ENCODE measurements at places on chromosomes 4 and X.

- peak; percentile 46 for DNase-seq
These were observed 2.0 kb downstream of the SETD7 start for GRCh38 chr4:139553751-139554641.

DNA sequence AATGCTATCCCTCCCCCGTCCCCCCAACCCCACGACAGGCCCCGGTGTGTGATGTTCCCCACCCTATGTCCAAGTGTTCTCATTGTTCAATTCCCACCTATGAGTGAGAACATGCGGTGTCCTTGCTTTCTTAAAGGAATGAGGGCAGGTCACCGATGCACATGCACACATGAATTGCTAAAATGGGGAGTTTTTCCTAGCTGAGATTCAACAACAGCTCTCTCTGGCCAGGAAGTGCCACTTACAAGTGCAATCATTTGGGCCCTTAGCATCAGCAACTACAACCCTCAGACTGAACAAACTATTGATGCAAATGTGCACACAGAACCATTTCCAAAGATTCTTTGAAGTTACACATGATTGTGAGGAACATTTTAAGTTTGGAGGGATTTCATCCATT, 95.7 kb upstream of the IQCM start:
- no peak for DNase-seq

DNA sequence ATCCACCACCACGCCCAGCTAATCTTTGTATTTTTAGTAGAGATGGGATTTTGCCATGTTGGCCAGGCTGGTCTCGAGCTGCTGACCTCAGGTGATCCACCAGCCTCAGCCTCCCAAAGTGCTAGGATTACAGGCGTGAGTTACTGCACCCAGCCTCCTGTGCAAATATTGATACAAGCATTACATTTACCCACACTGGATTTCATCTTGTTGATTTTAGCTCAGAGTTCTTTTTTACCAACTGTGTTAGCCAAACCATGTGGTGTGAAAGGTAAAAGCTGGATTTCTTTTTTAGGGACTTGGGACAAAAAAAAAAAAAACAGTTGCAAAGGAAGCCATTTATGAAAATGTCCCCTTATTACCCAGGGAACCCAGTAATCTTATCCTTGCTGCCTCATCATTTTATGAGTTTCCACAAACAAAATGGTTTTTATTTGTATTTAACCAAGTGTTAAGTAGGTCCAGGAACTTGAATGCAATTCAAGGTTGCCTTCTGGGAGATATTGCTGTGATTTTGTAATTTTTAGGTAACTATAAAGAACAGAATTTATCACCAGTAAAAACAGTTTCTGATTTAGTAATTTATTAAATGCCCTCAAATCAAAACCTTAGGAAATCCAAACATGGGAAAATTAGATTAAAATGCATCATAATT, 202.5 kb downstream of the PALLD start:
- DNase-seq = no peak

DNA sequence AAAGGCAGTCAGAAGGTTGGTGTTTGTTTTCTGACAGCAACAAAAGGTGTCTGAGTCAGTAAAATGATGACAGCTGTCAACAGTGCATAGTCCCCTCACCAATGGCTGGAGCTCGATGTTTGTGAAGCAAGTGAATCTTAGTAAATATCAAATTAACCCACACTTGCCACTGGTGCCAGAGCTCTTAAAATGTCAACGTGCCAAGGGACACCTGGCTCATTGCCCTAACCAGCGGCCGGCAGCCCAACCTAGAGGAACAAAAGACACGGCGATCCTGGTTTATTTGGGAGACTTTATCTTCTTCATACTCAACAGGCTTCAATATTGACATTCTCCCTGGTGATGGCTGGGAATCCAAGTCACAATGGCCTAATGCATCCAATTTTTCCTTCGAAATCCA, 143.4 kb downstream of the CPEB2 start:
- DNase-seq = peak; percentile 35

- DNase-seq = peak; percentile 93
These were observed 345.5 kb downstream of the ANK2 start for GRCh38 chr4:113394730-113395530.

DNA sequence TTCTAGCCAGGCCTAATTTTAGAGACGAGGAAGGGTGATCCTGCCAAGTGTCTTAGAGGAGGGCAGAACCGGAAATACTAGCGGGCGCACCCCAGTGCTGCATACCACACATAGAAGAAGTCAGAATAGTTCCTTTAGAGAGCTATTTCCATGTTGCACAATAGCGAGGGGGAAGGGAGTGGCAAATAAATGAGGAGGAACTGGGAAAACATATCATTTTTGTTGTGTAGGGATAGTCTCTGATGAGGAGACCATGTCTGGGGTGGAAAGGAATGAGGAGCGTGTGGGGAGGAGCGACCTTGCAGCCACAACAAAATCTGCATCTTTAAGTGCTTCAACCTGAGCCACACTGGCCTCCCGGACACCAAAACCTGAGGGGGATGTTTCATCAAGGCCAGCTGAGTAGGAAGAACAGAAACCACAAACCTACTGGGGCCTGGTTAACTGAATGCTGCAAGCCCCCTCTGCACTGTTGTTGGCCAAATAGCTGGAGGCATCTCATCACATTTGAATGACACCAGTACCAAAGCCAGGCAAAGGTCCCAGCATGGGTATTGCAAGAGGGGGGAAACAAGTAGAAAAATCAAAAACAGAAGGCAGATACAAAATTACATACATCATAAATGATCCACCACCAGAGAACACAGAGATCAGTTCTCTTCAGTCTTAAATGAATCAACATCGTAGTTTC, 26.7 kb upstream of the C1QTNF7 start:
- DNase-seq = no peak

DNA sequence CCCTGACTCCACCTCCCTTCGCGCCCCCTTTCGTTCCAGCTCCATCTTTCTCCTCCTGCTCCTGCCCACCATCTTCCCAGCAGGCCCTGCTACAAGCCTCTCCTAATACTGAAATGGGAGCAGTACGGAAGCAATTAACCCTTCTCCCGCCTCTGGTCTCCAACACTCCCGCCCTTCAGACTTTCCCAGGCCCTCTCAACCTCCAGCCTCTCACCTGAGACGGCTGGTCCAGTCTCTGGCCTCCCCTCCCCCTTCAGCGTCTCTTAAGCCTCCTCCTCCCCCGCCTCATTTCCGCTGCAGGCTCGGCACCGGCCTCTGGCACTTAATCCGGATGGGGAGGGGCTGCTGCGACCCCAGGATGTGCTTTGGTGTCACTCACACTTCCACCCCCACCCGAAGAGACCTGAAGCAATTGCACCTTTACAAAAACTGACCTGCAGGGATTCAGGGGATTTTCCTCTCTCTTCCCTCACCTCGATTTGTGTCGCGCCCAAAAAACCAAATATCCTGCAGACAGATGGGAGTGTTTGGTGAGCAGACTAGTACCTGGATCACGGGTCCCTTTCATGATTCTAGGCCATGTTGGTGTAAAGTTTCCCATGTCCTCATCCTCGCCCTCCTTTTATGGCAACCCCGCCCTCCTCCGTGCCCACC, 657 bp downstream of the TCEAL8 start:
- peak; percentile 85 for DNase-seq

- no peak for DNase-seq
These were observed 1372.4 kb downstream of the C4orf33 start for GRCh38 chr4:130468340-130468739.

DNA sequence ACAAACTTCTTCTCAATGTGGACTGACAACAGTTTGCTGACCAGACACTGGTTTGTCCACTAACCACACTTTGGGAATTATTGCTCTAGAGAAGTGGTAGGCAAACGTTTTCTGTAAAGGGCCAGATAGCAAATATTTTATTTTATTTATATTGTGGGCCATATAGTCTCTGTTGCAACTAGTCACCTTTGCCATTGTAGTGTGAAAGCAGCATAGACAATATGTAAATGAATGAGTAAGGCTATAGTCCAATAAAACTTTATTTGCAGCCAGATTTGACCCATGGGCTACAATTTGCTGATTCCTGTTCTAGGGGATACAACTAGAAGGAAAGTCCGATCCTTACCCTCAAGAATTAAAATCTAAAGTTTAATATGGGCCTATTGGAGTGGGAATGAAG, 14.5 kb downstream of the TSPAN7 start:
- no peak for DNase-seq

- no peak for DNase-seq
These were observed 271.5 kb upstream of the FAM241A start for GRCh38 chr4:111873801-111874200.

DNA sequence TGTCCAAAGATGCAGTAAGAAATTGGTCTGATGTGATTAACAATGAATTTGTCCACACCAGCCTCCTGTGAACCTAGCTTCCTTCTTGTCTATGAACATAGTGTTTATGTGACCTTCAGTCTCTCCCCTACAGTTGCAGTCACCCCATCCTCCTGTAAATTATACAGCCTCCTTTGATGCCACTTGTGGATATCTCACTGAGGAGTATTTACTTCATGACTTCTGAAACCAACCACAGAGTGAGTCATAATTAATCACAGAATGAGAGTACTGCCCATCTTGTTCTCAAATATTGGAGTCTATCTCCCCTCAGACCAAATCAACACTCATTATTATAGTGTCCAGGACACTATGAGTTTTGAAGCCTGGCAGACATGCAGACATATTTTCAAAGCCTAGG, 27.3 kb upstream of the XAGE2 start:
- no peak for DNase-seq

- DNase-seq = no peak
These were observed 23.2 kb upstream of the SOD3 start for GRCh38 chr4:24772061-24772705.

GRCh38 chr4:107740381-107740780, 20.3 kb upstream of the PAPSS1 start:
- no peak for DNase-seq

GRCh38 chrX:119760026-119760877, 1.9 kb downstream of the SOWAHD start:
- DNase-seq = no peak

DNA sequence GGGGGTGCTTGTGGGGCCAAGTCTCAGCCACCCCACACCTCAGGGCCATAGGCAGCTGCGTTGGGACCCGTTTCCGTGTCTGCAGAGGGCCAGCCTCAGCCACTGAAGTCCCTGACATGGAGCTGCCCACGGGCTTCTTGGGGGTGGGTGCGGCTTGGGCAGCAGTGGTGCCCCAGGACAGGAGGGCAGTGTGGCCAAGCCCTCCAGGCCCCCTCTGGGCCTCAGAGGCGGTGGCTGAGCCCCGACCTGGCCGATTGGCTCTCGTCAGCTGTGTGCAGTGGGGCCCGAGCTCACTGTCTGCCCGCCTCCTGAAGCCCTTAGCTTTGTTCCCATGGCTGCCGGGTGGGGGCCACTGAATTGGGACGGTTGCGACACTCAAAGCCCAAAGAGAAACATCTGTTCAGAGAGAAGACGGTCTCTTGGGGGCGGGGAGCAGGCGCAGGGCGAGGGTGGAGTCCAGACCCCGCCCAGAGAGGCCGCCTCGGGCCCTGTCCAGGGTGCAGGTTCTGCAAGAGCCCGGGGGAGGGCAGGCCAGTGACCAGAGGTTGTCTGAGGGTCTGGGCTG, 9.1 kb downstream of the FGFR3 start:
- no peak for DNase-seq

GRCh38 chr4:88788424-88788823, 90.8 kb upstream of the NAP1L5 start:
- no peak for DNase-seq

DNA sequence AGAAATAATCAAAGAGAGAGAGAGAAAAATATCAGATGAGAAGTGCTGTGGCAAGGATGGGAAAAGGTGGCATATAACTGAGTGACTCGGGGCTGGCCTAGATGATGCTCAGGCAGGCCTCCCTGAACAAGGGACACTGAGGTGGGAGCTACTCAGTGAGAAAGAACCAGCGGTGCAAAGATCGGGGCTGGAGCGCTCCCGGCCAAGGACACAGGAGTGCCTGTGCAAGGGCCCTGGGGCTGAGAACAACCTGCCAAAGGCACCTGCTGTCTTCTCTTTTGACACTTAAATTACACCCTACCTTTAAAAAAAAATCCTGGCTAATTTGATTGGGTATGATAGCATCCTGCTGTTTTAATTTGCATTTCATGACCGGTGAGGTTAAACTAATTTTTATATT, 77.7 kb upstream of the C4orf50 start:
- DNase-seq = no peak

DNA sequence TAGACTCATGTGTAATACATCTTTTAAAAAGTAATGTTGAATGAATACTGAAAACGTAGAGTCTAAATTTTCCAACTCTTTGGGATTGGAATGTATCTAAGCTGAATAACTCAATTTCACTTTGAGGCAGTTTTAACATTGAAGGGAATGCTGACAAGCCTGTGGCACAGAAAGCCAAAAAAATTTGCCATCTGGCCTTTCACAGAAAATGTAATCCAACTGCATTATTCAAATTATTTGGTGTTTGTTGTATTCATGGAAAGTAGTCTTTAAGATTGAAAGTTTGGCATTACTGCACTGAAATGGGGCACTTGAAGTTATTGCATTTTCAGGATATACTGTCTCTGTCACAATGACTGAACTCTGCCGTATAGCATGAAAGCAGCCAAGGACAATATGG, 186.9 kb downstream of the FRMPD4 start:
- DNase-seq = no peak

DNA sequence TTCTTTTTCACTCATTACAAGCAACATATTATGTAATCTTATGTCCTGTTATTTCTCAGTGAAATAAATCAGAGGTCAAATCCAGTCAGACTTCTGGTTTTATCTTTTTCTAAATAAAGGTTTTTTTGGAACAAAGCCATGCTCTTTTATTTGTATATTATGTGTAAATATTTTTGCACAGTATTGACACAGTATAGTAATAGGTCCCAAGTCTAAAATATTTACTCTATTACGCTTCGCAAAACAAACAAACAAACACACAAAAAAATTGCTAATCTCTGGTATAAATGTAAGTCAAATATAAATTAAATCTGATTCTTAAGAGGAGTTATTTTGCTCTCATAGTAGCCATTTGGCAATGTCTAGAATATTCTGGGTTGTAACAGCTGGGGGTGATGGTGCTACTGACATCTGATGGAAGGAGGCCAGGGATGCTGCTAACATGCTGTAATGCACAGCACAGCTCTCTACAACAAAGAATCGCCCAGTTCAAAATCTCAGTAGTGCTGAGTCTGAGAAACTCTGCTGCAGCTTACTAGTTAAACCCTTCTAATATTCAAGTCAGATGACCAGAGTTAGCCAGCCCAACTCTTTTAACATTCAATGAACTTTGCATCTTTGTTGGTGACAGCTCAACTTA, 602.1 kb downstream of the RAB28 start:
- peak; percentile 61 for DNase-seq

DNA sequence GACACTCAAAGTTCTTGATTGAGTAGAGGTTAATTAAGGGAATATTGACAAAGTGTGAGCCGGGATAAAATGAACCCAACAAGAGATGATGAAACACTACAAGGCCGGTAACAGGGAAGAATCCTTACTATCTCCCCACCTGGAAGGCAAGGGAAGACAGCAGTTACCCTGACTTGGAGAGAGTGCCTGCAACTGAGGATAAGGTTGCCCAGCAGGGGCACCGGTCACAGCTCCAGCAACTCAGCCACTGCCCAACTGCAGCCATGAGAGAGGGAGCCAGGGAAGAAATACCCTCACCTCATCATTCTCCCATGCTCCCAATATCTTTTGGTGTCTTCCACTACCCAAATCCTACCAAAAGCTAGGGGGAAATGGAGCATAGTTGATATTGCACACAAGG, 212.7 kb downstream of the KCTD8 start:
- DNase-seq = no peak

GRCh38 chr4:186829097-186829496, 105.4 kb upstream of the FAT1 start:
- DNase-seq = no peak

- DNase-seq = no peak
These were observed 68.1 kb upstream of the ZMAT1 start for GRCh38 chrX:101999644-102000539.

GRCh38 chr4:127580300-127580699, 52.5 kb upstream of the INTU start:
- DNase-seq = no peak
